MG63 (cell line): ENCODE measurements at places on chromosomes 1 and 21. TPM values are rescaled to one million over a fixed set of nuclear protein-coding genes. Genes with fewer than 3 reads are reported as not detected.

DNA sequence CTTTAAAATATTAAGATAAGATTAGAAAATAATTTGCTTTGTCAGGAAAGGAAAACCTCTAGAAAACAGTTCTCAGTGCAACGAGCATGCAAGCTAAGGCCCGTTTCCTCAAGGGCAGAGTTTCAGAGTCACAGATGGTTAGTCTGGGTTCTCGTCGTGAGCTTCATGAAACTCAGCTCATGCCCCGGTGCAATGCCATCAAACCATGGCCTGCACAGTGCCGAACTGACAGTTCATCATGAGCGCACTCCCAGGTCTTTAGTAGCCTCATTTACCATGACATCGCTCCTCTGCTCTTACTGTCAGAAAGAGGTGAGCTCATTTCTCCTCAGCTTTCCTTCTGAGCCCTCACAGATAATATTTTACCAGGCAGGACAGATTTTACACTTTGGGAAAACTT is 319.2 kb downstream of the NTNG1 start:
- no peak for DNase-seq

Gene LCE3E
- total RNA-seq, result not detected in 2 replicates

Gene NBPF6
- total RNA-seq, result 0.13 and 0.35 TPM in 2 replicates

- DNase-seq, result no peak
Measured at GRCh38 chr1:55049914-55050278, 10.5 kb downstream of the PCSK9 start.

GRCh38 chr1:85398391-85399064 is 66.4 kb downstream of the DDAH1 start:
- DNase-seq, result no peak

Gene ANKRD34A
- 0.30 TPM in 1 of 2 replicates, not detected in the other for total RNA-seq

GRCh38 chr1:2229037-2229864 is 1.1 kb downstream of the SKI start:
- peak; percentile 62 for DNase-seq

- no peak for DNase-seq
Measured at GRCh38 chr1:185821612-185822385, 87.6 kb downstream of the HMCN1 start.

Gene FCRL5
- not detected in 2 replicates for total RNA-seq

- DNase-seq, result no peak
Measured at GRCh38 chr1:119327094-119327449, 41.5 kb upstream of the HAO2 start.
